ENCODE measurements at places on chromosomes 1 and 21.

DNA sequence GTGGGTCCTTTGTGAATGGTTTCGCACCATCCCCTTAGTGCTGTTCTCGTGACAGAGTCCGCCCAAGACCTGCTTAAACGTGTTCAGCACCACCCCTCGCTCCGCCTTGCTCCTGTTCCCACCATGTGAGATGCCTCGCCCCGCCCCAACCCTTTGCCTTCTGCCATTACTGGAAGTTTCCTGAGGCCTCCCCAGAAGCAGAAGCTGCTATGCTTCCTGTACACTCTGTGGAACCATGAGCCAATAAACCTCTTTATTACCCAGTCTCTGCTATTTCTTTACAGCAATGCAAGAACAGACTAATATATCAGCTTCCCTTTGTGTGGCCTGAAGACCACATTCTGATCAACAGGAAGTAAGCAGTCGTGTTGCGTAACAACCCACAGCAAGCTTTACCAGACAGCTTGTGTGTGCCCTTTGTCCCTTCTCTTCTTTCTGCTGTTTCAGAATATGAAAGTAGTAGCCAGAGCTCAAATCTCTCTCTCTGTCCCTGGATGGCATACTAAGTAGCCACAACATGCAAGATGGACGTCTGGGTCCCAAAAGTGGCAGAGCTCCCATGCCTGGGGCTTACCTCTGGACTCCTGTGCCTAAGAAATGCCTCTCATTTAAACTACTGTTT is 14.1 kb downstream of the HENMT1 start:
- DNase-seq: peak; percentile 2

- no peak for DNase-seq
Measured at GRCh38 chr1:212470059-212470458, 37.3 kb downstream of the NENF start.

- no peak for DNase-seq
Measured at GRCh38 chr1:64590316-64590715, 120.4 kb downstream of the CACHD1 start.

- no peak for DNase-seq
Measured at GRCh38 chr1:185825556-185825955, 91.4 kb downstream of the HMCN1 start.

GRCh38 chr21:33228455-33228854 is 1.3 kb upstream of the IFNAR2 start:
- no peak for DNase-seq

DNA sequence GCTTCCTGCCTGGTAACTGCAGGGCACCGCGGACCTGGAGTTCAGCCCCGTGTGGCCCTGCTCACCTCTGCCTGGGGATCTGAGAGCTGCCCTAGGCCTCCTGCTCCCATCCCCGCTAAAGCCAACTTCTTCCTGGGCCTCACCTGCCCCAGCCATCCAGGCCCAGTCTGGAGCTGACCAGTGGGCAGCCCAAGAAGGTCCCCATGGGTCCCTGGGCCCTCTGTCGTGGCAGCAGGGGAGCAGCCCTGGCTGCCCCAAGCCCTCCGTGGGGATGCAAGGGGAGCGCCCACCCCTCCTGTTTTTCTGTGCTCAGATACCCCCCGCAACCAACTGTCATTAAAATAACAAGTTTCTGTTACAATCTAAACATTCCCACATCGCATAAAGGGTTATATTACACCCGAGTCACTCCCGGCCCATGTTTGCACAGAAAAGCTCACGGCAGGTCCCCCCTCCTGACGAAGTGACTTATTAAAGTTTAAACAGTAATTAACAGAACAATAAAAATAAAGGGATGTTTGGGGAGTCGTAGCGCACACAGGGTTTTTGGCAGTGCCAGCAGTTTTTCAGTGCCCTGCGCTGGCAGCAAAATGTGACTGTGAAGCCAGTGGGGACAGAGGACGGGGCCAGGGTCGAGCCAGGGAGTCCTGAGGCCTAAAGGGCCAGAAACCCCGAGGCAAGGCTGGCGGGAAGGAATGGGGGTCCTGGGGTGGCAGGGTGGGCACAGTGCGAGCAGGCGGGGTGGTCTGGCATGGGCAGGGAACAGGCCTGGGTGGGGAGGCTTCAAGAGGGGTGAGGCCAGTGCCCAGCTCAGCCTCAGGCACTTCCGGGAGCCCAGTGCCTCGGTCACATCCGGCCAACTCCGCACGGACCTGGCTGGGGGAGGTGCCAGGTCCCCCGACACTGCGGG is 121.5 kb downstream of the CASZ1 start:
- DNase-seq: no peak

DNA sequence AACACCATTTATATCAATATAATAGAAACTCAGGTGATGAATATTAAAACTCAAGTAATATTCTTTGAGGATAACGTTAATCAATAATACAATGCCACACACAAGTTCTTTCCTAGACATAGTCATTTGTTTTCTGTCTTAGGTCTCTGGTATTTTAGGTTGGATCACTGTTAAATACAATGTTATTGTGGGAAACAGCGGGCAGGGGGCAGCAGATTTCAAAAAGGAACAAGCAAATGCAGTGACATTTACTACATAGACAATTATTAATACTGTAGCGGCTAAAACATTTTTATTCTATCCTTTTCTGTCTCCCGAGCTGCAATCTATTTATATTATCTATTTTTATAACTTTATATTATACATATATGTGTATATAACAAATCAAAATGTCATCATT is 186.4 kb upstream of the ZNHIT6 start:
- no peak for DNase-seq

GRCh38 chr1:186978596-186979556 is 150.1 kb downstream of the PLA2G4A start:
- DNase-seq: no peak

DNA sequence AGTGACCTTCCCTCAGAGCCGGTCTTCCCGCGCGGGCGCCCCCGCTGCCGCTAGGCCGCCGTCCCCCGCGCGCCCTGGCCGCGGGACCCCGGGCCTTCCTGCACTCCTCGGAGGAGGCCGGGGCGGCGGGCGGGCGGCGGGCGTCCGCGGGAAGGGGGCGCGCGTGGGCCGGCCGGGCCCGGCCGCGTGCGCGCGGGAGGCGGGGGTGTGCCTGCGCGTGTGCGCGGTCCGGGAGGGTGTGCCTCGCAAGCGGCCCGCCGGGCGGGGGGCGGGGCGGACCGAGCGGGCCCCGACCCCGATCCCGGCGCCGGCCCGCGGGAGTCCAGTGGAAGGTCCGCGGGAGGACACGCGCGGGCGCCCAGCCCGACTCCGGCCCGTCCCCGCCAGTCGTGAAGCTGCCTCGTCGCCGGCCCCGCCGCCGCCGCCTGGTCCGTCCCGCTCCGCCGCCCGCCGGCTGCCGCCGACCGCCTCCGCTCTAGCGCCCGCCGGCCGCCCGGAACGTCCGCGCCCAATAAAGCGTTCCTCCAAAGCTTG is 438 bp downstream of the MRPS6 start:
- no peak for DNase-seq

DNA sequence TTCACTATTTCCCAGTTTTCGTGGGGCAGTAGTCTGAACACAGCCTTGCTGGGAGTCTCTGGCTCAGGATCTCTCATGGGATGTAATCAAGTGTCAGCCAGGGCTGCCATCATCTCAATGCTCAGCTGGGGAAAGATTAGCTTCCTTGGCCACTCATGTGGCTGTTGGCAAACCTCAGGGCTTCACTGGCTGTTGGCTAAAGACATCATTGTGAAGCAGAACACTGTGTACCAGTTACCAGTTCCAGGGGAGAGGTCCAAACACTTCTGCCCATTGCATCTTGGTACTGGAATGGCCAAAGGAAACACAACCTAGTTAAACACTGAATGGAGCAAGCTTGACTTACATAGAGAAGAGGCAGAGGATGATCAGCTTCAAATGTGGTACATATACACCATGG is 33.7 kb downstream of the AADACL4 start:
- no peak for DNase-seq

GRCh38 chr1:12621346-12622335 is 3.6 kb upstream of the DHRS3 start:
- no peak for DNase-seq

GRCh38 chr1:90922202-90922601 is 99.6 kb downstream of the ZNF644 start:
- no peak for DNase-seq

- no peak for DNase-seq
Measured at GRCh38 chr1:174788981-174789380, 210.8 kb upstream of the CACYBP start.

GRCh38 chr1:50978852-50979781 is 9.1 kb downstream of the CDKN2C start:
- no peak for DNase-seq

GRCh38 chr1:219058891-219059820 is 114.5 kb upstream of the LYPLAL1 start:
- DNase-seq: no peak

- DNase-seq: no peak
Measured at GRCh38 chr1:226983992-226984364, 43.9 kb downstream of the COQ8A start.
